ENCODE measurements at places on chromosomes 3 and 15.

- peak; percentile 39 for DNase-seq
These were observed 688 bp downstream of the SETD5 start for GRCh38 chr3:9397906-9398699.

DNA sequence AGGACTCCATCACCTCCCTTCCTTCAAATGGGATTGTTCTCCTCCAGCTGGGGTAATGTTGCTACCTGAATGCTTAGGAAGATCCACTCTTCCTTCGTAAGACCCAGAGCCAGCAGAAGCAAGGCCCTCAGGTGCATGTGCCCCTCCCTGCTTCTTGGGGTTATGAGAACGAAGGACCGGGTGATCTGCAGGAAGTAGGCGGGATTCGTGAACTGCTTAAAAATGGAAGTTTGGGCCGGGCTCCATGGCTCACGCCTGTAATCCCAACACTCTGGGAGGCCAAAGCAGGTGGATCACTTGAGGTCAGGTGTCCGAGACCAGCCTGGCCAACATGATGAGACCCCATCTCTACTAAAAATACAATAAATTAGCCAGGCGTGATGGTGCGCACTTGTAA lies 8.0 kb downstream of the TLR9 start:
- no peak for DNase-seq

DNA sequence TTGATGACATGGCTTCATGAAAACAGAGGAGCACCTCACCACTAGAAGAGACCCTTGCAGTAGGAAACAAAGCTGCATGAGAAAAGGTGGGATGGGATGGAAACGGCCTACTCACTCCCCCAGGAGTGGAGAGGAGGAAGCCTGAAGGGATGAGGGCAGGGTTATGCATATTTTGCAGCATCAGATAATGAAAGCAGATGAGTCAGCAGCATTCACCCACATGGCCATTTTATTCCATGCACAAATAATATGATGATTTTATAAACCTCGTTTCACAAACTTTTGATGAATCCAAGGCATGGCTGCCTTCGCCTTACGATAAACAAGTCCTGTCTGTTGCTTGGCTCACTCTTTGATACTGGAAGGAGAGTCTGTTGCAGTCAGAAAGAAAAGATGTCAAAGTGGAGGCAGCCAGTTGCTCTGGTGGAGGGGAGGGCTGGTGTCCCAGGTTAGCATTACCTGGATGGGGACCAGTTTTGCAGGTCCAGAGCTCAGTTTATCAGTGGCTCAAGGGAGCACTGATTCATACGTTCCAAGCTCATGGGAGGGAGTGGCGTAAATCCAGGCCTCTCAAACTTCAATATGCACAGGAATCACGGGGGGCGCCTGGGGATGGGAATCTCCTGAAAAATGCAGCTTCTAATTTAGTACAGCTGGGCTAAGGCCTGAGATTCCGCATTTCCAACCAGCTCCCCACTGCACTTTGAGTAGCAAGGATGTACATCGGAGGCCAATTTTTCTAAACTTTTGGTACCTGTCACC lies 9.2 kb upstream of the EHD4 start:
- no peak for DNase-seq

DNA sequence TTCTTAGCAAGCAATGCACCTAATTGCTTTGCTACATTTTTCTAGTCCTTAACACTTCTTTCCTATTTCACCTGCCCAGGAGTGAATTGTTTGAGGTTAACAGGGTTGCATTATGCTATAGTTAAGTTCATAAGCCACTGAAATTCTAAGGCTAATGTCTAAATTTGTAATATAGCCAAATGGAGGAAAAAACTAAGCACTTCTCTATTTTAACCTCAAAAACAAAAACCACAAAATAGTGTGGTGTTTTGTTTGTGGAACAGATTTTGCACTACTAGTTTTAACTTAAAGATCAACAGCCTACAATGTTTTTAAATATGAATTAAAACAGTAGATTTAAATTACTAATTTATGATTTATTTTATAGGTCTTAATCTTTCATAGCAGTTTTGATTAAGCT lies 5.5 kb downstream of the ATOSA start:
- DNase-seq, result no peak

GRCh38 chr15:88874684-88875083 lies 20.7 kb downstream of the HAPLN3 start:
- DNase-seq, result no peak

- DNase-seq, result peak; percentile 45
These were observed 51.8 kb downstream of the IQSEC1 start for GRCh38 chr3:13021141-13022114.

DNA sequence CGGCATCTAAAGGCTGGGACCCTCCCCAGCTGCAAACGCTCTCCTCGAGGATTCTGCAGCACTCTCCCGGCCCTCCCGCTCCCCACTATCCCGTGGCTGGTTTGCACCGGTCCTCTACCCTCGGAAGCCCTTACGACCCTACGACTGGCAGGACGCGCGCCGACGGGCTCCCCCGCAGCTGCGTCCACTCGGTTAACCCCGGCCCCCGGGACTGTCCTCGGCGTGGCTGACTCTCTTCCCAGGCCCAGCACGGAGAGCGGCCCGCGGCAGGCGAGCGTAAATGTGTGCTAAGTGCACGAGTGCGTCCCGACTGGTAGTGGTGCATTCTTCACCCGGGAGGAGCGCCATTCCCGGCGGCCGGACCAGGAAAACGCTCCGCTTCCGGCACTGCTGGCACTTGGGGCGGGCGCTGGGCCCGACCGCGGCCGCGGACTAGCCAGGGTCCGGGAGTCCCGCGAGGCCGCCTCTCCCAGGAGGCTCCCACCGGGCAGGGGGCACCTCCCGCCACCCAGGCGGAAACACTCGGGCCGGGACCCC lies 508 bp downstream of the GORASP1 start:
- DNase-seq, result peak; percentile 38

GRCh38 chr3:8336456-8336855 lies 165.2 kb upstream of the LMCD1 start:
- no peak for DNase-seq

GRCh38 chr3:150830094-150830681 lies 67.2 kb upstream of the SIAH2 start:
- no peak for DNase-seq

GRCh38 chr3:135324301-135324700 lies 529.2 kb downstream of the EPHB1 start:
- DNase-seq, result no peak

- DNase-seq, result no peak
These were observed 17.4 kb upstream of the ATP2B2 start for GRCh38 chr3:10522646-10523303.

GRCh38 chr3:51966486-51966885 lies 768 bp downstream of the PCBP4 start:
- DNase-seq, result no peak

DNA sequence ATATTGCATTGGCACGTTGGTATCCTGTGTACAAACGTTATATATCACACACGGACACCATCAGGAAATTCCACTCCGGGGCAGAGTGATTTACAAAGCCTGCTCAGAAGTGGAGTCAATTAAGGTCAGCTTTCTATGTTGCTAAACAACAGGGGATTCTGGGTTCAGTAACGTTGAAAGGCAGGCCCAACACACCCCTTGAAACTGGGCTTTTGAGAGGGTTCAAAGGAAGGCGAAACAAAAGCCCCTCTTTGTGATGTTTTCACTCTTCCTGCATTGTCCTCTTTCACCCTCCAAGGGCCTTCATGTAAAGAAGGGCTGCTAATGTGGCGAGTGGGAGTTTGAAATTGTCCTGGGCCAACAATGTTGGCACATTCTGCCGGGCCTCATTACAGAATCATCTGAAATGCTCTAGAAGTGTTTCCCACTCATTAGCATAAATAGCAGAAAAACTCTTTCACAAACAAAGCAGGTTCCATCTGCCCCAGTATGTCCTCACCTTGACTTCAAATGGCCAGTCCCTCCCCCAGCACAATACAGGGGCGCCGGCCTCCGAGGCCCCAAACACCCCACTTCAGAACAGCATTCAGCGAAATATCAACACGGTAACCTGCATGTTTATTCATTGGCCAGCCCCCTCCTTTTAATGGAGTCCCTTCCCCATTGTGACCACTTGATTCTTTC lies 76.4 kb downstream of the HES1 start:
- no peak for DNase-seq

- peak; percentile 21 for DNase-seq
These were observed 307.9 kb upstream of the RBMS3 start for GRCh38 chr3:28972921-28973320.

DNA sequence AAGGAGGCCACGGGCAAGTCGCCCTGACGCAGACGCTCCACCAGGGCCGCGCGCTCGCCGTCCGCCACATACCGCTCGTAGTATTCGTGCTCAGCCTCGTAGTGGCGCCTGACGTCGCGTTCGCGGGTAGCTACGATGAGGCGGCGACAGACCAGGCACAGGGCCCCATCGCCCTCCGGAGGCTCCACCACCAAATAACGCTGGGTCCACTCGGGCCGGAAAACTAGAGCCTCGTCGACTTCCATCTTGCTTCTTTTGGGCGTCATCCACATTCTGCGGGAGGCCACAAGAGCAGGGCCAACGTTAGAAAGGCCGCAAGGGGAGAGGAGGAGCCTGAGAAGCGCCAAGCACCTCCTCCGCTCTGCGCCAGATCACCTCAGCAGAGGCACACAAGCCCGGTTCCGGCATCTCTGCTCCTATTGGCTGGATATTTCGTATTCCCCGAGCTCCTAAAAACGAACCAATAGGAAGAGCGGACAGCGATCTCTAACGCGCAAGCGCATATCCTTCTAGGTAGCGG lies at the start of gene EPM2AIP1:
TSS of gene EPM2AIP1 (minus strand) at position 326 of the 520 bp plus-strand sequence. CDS start at position 272, 54 bp downstream.
- DNase-seq, result no peak

DNA sequence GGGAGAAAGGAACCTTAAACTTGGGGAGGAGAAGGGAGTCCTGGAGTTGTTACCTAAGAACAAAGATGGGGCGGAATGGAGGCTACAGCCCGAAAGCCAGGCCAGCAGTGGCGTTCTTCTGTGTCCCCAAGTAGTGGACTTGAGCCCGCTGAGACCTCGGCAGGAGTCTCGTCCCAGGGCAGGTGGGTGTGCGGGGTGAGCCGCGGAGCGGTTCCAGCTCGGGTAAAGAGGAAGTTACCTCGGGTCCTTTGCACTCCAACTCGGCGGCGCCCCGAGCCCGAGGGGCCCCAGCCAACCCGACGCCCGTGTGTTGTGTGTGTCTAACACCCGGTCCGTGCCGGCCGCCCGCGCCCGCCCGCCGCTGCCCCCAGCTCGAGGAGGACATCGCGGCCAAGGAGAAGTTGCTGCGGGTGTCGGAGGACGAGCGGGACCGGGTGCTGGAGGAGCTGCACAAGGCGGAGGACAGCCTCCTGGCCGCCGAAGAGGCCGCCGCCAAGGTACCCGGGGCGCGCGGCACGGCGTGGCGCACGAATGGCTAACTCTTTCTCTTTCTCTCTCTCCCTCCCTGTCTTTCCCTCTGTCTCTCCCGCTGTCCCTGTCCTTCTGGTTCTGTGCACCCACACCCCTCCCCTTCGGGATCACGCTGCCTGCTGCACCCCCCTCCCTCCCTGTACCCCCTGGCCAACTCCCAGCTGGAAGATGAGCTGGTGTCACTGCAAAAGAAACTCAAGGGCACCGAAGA lies 959 bp downstream of the TPM1 start:
- DNase-seq, result no peak

DNA sequence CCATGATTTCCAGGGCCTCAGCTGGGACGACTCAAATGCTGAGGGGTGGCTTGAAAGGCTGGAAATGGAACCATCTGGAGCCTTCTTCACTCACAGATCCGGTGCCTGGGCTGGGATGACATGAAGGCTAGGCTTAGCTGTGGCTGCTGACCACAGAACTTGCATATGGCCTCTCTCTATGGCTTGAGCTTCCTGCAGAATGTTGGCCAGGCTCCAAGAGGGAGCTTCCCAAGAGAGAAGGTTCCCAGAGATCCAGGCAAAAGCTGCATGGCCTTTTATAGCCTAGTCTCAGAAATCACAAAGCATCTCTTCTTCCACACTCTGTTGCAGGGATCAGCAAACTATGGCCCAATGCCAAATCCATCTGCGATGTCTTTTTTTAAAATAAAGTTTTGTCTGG lies 44.8 kb downstream of the GATM start:
- peak; percentile 38 for DNase-seq

- no peak for DNase-seq
These were observed 215.1 kb upstream of the CNTN4 start for GRCh38 chr3:1883534-1883933.

DNA sequence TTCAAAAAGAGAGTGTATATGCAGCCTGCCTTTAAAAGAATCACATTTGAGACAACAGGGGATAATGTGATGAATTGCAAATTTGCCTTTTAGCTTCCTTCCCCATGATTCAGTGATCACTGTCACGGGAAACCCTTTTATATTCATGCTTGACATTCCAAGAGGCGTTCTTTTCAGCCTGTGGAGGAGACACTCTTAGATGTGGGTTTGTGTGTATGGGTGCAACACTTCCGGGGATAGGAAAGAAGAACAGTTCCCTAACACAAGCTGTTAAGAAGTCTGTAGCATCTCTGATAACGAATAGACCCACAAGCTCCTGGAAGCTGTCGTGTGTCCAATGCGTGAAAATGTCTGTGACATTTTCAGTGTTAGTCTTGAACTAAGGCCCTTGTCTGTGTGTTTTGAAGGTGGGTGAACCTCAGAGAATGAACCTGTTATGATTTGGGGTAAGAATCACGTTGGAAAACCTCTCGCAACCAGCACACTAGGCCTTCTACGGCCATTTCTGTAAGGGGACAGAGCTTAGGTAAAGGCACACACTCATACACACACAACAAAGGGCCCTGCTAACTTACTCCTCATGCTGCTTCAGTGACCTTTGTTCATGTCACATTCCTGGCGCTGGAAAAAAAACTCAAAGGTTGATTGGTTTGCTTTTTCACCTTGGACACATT lies 229.2 kb upstream of the ST8SIA2 start:
- DNase-seq, result no peak

GRCh38 chr3:11566916-11567315 lies 76.8 kb downstream of the VGLL4 start:
- DNase-seq, result no peak

GRCh38 chr3:55899887-55900286 lies 412.8 kb upstream of the WNT5A start:
- DNase-seq, result no peak

- no peak for DNase-seq
These were observed 6.1 kb downstream of the NGRN start for GRCh38 chr15:90271459-90272166.

GRCh38 chr3:45785605-45786150 lies 10.7 kb downstream of the SLC6A20 start:
- DNase-seq, result no peak

DNA sequence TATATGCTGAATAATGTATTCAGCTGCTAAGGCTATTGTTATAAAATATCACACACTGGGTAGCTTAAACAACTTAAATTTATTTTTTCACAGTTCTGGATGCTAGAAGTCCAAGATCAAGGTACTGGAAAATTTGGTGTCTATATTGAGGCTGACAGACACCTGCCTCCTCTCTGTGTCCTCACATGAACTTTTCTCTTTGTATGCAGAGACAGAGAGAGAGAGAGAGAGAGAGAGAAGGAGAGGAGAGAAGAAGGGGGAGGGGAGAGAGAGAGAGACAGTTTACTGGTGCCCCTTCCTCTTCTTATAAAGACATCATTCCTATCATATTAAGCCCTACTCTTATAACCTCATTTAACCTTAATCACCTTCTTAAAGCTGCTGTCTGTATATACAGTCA lies 320.1 kb upstream of the THBS1 start:
- no peak for DNase-seq

- DNase-seq, result peak; percentile 20
These were observed 80.6 kb downstream of the PGPEP1L start for GRCh38 chr15:98927022-98927421.
